ENCODE measurements at places on chromosomes 7 and 10.

- no peak for DNase-seq
These were observed 472.8 kb upstream of the FZD8 start for GRCh38 chr10:36114913-36115312.

DNA sequence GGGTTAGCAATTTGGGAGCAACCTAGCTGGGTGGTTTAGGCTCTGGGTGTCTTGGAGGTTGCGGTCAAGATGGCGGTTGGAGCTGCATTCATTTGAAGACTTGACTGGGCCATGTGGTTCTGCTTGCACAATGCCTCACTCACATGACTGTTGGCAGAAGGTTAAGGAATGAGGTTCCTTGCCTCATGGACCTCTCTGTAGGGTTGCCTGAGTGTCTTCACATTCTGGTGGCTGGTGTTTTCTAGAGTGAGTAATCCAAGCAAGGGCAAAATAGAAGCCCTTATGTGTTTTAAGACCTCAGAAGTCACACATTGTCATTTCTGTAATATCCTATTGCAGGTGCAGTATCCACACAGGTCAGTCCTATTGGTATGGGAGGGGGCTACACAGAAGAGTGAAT lies 52.0 kb downstream of the CDK14 start:
- no peak for DNase-seq

DNA sequence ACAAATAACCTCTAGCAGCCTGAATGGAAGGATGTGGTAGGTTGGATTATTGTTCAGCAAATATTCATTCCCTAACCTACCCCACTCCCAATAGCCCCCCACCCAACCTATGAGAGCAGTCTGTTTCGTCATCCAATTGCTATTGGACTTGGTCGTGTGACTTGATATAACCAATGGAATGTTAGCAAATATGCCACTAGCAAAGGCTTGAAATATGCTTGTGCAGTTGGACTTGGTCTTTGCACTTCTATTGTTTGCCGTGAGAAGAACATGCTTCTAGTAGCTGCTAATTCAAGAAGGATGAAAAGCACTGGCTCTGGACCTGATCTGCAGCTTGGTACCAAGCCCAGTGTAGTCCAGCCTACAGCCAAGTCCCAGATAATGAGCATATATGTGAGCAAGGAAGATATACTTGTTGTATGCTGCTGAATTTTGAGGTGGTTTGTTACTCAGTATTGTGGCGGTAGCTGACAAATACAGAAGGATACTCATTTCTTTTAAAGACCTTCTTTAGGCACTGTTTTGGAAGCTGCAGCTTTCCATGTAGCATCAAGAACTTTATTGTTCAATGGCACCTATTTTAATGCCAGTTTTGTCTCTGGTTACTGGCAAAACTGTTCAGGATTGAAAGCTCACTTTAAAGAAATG lies 180.4 kb downstream of the EXOC4 start:
- DNase-seq: no peak

GRCh38 chr7:44136731-44137130 lies 4.4 kb downstream of the MYL7 start:
- DNase-seq: no peak

GRCh38 chr7:130024390-130024789 lies 26.8 kb downstream of the ZC3HC1 start:
- DNase-seq: no peak

- no peak for DNase-seq
These were observed 309.4 kb upstream of the IGFBP3 start for GRCh38 chr7:46230298-46230989.

- DNase-seq: no peak
These were observed 358.8 kb downstream of the SUGCT start for GRCh38 chr7:40493609-40494051.

Measured in activated naive CD4-positive, alpha-beta T cell (primary cell).